IPS DF 6.9 (cell line): ENCODE measurements at places on chromosomes 12 and 14.

DNA sequence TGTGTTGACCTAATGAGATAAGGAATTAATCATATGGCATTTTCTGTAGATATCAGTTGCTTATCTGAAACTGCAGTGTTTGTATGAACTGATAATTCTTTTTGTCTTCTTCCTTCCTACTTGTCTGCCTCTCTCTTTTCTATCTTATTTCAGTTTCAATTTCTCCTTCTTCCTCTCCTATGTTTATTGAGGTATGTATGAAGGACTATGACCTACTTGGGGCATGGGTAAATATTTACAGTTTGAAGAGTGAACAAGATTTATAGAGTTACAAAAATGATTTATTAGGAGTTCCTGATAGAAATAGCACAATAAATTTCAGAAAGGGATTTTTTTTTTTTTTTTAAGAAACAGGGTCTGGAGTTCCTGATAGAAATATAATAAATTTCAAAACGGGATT is 88.7 kb upstream of the MUCL1 start:
- no peak for DNase-seq

- no peak for DNase-seq
Observed at GRCh38 chr12:51972849-51973273, 21.4 kb downstream of the ACVR1B start.

DNA sequence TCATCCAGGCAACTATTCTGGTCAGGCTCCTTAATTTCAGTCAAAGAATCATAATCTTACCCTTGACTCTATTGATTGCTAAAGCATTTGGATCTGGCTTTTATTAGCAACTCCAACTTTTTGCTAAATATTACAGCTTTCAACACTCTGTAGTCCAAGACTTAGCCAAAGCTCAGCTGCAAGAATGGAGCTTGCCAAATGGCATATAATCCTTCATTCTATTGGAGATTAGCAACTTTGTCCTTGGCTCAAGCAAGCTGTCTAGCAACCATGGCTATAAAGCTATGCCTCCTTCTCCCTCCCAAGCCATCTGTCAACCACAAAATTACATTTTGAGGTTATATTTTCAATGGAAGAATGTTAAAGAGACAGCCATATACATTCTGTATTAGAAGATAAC is 23.1 kb upstream of the NID2 start:
- no peak for DNase-seq

DNA sequence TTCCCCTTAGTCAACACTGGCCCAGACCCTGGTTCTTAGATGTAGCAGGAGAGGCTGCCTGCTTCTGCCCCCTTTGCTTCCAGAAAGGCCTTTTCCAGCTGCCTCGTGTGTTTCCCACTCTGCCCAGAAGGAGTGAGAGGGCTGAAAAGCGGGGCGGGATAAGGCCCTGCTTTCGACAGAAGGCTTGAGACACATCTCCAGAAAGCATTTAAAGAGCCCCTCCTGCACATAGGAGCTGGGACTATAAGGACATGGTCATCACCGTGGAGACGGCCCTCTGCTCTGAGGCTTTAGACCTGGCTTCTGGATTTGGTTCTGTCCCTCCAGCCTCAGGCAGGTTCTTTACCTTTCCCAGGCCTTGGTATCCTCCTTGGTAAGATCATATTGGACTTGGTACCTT is 11.9 kb downstream of the CALM1 start:
- no peak for DNase-seq

- DNase-seq: no peak
Observed at GRCh38 chr14:66476964-66477363, 9.2 kb upstream of the CCDC196 start.

DNA sequence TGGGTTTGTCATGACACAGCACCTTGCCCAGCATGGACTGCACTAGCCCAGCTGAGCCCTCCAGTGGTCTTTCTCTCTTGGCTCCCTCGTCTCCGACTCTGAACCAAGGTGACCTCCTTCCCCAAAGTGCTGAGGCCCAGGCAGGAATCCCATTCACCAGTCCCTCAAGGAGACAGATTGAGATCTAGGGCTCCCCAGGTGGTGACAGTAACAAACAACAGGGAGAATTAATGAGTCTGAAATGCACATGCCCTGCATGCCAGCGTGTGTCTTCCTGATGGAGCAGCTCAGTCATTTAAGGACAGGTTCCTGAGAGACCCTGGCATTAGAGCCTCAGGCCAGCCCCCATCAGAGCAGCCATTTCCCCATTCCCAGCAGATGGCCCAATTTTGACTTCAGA is 51.4 kb upstream of the OAS1 start:
- DNase-seq: no peak
